Mucosa of descending colon (tissue), 3 donors: ENCODE measurements at places on chromosomes 3 and 15. TPM values are rescaled to one million over a fixed set of nuclear protein-coding genes. Genes with fewer than 3 reads are reported as not detected.

DNA sequence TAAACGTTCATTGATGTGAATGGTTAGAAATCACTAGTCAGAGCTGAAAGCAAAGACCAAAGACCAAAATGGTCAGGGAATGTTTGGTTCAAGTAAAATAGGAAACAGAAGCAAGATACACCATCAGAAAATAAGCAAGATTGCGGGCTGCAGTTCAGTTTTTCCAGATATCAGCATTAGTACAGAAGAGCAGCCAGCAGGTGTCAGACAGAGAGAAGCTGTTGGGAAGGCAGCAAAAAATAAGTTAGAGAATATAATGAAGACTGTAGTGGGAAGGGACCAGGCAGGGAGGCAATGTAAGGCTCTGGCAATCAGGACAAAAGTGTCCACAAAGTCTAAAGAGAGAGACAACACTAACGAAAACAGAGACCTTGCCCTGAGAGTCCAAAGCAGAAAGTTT is 639.4 kb upstream of the NAALADL2 start:
- no peak for DNase-seq

DNA sequence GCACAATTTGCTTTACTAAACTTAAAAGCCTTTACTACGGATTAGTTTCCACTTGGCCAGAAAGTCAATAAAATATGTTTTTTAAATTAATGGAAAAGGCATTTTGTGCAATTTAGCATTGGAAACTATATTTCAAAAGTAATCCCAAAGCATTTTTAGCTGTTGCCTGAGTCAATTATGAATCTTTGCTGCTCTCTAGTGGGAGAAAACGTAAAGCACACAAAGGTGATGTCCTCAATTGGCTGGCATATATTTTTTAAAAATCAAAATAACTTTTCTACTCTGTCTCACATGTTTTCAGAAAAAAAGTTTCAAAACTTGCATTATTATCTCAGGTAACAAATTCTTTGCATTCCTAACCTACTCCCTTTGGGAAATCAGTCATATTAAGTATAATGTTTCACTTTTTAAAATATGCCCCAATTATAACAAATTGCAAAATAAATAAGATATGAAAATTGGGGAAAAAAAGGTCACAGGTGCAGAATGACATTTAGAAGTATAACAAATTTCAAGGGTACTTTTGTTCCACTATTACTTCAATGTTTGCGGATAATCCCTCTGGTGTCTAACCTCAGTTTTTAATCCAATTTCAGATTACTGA is 47.2 kb upstream of the TEX55 start:
- no peak for DNase-seq

GRCh38 chr3:63656786-63657185 is 4.3 kb downstream of the SNTN start:
- no peak for DNase-seq

DNA sequence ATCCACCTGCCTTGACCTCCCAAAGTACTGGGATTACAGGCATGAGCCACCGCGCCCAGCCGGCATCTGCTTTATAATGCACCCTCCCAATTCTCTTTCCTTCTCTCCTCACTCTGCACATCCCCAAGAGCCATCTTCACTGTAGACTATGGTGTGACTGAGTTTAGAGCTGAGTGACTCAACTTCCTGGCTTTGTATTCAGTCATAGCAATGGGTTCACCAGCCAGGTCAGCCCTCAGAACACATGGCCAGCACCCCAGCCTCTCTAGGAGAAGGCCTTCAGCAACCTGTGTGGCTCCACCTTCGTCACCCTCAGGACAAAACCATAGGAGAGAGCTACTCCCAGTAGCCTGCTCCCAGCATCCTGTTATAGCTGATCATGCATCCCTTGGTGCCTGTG is 33.0 kb downstream of the ARID3B start:
- DNase-seq = no peak

DNA sequence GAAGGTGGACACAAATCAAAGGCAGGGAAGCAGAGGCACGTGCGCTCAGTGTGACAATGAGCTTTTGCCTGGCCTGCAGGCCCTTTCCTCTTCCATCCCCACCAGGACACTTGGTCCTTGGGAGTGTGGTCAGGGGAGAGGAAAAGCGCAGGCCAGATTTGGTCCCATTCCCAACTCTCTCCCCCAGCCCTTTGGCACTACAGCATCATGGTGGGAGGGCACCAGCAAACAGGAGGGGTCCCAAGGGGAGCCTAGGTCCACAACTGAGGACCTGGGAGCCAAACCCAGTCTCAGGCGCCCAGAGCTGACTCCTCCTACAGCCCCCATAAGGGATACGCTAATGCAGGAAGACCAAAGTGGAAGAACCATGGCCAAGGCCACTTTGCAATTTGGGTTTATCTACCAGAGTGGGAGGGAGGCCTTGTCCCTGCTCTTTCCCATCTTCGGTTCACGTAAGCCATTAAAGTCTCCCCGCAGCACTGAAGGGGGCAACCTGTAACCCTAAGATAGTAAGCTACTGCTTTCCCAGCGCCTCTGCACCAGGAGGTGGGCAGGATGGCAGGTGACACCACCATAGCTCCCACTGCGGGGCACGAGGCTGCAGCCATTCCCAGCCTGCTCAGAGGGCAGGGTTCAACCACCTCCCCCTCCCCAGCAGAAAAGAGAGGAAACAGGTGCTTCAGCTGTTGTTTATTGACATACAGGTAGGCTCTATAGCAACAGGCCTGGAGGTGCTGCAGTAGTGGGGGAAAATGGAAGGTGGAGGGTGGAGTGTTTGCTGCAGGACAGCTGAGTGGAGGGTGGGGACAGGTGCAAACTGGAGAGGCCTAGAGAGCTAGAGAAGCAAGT is 993 bp upstream of the GRAMD2A start:
- peak; percentile 37 for DNase-seq

DNA sequence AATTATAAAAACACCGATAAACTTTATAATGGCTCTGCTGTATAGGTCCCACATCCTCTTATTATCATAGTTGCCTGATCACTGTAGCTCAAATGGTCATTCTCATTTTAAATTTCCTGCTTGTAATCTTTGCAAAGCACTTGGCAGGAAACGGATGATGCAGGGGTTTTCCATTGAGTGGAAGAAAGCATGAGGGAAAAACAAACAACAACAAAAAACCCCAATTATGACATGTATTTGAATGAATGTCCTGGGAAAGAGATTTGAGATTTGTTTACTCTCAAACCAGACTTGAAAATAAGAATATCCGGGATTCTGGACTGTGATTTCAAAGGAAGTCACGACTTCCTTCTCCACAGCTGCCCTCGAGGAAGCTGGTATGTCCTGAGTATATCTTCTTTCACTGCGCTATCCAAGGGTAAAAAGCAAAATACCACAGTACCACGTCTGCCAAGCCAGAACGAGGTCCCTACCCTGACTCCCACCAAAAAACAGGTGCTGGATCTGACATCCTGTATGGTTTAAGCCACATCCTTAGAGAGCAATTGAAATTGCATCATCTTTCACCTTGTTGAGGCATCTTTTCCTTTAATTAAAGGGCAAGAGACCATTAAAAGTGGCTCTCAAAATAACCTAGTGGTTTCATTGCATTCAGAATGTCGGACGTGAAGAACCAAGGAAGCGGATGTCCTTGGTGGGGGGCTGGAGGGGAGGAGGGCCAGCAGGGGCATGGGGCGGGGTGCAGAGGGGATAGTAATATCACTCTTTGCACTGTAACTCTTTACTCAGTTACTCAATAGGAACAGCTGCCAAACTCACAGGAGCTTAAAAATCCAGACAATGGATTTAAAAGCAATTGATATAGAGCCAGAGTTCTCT is 13.5 kb upstream of the TIPIN start:
- DNase-seq = no peak

DNA sequence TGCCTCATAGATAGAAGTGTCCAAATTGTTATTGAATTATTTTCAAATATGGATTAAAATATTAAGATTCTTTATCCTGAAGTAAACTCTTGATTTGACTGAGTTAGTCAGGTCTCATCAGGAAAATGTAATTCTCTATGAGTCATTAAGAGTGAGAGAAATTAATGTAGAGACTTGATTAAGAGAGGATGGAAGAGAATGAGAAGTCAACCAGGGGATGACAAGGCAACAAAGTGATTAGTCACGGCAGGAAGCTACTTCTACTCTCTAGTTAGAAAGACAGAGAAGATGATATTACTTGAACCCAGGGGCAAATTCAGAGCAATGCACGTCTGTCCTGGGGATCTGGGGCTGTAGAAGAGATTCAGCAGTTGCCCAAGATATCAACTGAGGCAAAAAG is 202.5 kb downstream of the LSAMP start:
- DNase-seq = no peak

DNA sequence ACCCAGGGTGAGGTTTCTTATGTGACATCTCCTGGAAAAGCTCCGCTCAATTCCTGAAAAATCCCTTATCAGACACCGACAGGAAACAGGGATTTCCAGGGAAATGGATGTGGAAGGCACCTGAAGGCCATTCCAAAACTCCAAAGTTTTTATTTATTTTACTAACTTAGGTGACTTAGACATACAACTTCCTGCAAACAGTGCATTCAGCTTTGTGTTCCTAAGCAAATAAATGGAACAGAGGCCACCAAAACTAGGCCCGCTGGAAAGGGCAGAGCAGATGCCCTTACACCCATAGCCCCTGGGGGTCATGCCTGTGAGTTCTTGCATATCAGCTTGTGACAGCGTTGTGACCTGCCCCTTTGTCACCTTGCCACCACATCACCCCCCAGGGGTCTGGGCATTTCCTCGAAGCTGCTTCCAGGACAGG is 239.4 kb downstream of the XXYLT1 start:
- DNase-seq = no peak

- DNase-seq = peak; percentile 85
Measured at GRCh38 chr15:59622289-59622688, 10.7 kb downstream of the GCNT3 start.

DNA sequence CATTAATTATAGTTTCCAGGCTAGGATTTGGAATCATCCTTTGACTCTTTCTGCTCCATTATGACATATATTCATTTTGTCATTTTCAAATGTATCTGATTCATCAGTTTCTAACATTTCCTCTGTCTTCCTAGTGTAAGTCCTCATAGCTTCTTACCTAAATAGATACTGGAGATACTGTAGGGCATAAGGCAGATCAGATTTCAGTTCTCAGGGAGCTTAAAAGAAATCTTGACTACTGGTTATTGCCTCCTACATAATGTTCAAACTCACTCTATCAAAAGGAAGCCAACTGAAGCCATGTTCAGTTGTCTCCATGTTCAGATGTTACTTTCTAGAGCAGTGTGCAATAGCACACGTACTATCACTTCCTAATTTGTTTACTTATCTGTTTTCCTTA is 29.6 kb upstream of the CTDSPL2 start:
- DNase-seq = no peak

- no peak for DNase-seq
Measured at GRCh38 chr3:38782148-38782547, 33.9 kb downstream of the SCN10A start.

DNA sequence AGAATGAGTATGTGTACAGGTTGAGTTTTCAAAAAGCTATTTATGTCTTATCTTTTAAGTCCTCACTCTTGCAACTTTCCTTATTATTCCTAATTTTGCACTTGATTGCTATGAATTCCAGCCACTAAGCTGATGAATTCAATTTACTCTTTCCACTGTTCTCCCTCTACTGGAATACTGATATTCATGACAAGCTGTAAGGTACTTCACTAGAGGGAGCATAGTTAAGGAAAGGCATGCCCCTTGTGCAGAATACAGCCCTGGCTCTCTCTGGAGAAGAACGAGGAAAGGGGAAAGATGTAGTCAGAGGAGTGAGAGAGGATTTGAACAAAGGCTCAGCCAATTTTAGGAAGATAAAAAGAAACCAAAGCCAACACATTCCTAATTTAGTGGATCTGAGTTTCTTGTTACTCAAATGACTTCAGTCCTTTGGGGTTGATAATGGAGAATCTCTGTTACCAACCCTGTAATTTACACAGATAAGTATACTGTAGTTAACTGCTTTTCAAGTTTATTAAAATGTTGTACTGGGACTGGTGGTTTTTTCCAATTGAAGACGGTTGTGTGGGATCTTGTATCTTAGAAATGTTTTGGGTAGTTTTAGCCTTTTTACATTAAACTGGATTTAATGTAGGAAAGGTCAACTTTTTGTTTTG is 4.0 kb downstream of the SCAANT1 start:
- DNase-seq = no peak

DNA sequence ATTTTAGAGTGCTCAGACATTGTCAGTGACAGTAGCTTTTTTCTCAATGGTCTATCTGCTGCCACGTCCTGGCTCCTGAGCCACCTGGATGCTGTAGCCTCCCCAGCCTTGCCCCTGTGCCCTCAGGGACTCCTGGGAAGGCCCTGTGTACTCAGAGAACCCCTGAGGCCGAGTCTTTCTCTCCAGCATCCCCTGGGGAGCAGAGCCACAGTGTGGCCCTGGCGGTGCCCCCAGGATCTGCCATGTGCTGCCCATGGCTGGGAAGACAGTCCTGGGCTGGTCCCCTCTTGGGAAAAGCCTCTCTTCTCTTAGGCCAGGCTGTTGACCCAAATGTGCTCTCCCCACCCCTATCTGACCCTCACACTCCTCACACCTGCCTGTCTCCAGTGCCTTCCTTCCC is 5.0 kb downstream of the MYD88 start:
- no peak for DNase-seq

GRCh38 chr3:132749786-132750185 is 27.6 kb upstream of the NPHP3 start:
- DNase-seq = no peak

- no peak for DNase-seq
Measured at GRCh38 chr15:36932070-36932469, 168.3 kb downstream of the MEIS2 start.

DNA sequence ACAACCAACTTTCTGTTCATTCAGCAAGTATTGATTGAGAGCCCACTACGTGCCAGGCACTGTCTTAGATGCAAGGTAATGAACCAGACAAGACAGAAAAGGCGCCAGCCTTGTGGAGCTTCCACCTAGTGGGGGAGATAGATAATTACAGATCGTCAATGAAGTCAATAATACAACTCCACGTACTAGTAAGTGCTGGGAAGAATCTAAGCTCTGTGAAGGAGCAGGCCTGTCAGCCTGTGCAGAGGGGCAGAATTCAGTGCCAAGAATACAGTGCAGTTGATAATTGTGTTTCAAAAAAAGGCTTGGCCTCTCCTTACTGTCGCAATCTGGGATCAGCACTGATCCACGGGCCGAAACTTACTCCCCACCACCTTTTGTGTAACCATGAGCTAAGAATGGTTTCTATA is 186.3 kb downstream of the FEZF2 start:
- DNase-seq = no peak

DNA sequence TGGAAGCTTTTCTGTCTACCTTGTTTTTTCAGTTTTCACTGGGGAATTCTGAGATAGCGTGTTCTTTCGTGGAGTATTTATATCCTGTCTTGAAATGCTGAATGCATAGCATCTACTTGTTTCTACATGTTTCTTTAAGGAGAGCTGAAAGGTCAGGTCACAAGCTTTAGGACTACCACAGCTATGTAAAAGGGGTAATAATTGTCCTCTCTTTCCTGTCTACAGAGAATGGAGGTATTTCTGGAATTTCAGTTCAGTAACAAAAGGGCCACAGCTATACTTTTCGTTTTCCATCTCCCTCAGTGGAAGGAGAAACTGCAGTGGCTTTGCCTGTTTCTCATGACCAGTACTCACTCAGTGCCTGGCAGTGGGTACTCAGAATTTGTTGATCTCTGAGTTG is 4.7 kb downstream of the INAFM2 start:
- DNase-seq = no peak

The RPP25 gene
- 13.6 TPM for total RNA-seq

The PCOLCE2 gene
- 2.3 TPM for total RNA-seq

The CTXN2 gene
- not detected for total RNA-seq

The CNTN3 gene
- 6.2 TPM for total RNA-seq

The MORC1 gene
- not detected for total RNA-seq

The PFN2 gene
- 35.5 TPM for total RNA-seq

The ANKRD34C gene
- total RNA-seq = not detected

The PYGO1 gene
- total RNA-seq = 1.6 TPM

The CLDN16 gene
- not detected for total RNA-seq

The STRA6 gene
- not detected for total RNA-seq

The PP2D1 gene
- total RNA-seq = not detected

The CD86 gene
- 5.1 TPM for total RNA-seq

The FSD2 gene
- not detected for total RNA-seq
